HepG2 (cell line): ENCODE measurements at places on chromosomes 6 and 20. TPM values are rescaled to one million over a fixed set of nuclear protein-coding genes. Genes with fewer than 3 reads are reported as not detected.

Gene LGSN
- 0.13 and 0.53 TPM in 2 replicates for total RNA-seq

GRCh38 chr20:39983655-39984054, 705.4 kb downstream of the MAFB start:
- H3K4me3 ChIP-seq: no peak overlapping the region
- H3K4me1 ChIP-seq: no peaks in the 10 kb centered on the region
- H3K27me3 ChIP-seq: no peaks in the 10 kb centered on the region
- no peak overlapping the region for H3K27ac ChIP-seq
- H3K36me3 ChIP-seq: no peaks in the 10 kb centered on the region

- no peak overlapping the region for H3K27ac ChIP-seq
- H3K4me1 ChIP-seq: no peaks in the 10 kb centered on the region
- peaks cover 8% of the 10 kb centered on the region; the same call in 1 of the 3 replicates for H3K36me3 ChIP-seq
- H3K27me3 ChIP-seq: no peaks in the 10 kb centered on the region
- no peak for DNase-seq
These were observed 37.1 kb downstream of the AFG1L start for GRCh38 chr6:108331982-108332381.

- H3K36me3 ChIP-seq: no peaks in the 10 kb centered on the region
- H3K27me3 ChIP-seq: 0 out of 2 replicates have a peak, but pooled peaks cover 2% of the 10 kb centered on the region
- no peaks in the 10 kb centered on the region for H3K4me1 ChIP-seq
- H3K27ac ChIP-seq: no peak overlapping the region
These were observed 71.7 kb upstream of the GTSF1L start for GRCh38 chr20:43798291-43799149.

GRCh38 chr6:169019727-169020491, 233.7 kb downstream of the THBS2 start:
- no peaks in the 10 kb centered on the region for H3K27me3 ChIP-seq
- H3K4me1 ChIP-seq: no peaks in the 10 kb centered on the region
- peak; percentile 28 for DNase-seq
- no peak overlapping the region for H3K27ac ChIP-seq
- no peak overlapping the region for H3K4me3 ChIP-seq
- no peaks in the 10 kb centered on the region for H3K36me3 ChIP-seq

DNA sequence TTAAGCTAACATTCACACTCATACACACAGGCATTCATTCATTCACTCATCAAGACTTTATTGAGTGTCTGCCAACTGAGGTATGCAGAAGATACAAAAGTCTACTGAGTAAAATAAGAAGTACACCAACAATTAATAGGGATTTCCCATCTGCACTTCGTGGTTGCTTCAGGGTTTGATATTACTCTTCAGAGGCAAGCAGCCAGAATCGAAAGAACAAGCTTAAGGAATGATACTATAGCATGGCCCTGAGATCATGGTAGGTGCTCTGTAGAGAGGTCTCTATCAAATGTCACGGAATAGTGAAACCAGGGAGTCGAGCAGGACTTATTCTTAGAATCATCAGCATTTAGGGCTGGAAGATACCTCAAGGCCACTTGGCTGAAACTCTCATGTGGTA, 135.4 kb downstream of the NRN1 start:
- DNase-seq: no peak
- no peaks in the 10 kb centered on the region for H3K27me3 ChIP-seq
- no peaks in the 10 kb centered on the region for H3K36me3 ChIP-seq
- H3K27ac ChIP-seq: no peak overlapping the region

DNA sequence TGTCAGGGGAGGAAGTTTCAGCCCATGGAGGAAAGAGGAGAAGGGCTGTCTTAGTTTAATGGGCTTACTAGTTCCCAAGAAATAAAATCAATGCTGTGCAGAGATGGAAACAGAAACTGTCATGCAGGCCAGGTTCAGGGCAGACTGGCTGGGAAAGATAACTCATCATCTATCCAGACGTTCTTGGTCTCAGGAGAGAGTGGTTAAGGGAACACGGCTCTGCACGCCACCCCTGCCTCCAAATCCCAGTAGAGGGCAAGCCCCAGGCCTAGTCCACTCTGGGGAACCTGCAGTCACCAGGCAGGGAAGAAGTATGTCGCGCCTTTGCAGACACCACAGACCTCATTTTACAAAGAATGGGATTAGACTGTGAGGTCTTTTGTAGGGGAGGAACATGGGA, 12.5 kb downstream of the ALDH8A1 start:
- no peaks in the 10 kb centered on the region for H3K36me3 ChIP-seq
- peaks cover 9% of the 10 kb centered on the region for H3K4me1 ChIP-seq
- H3K27me3 ChIP-seq: no peaks in the 10 kb centered on the region
- no peak overlapping the region for H3K27ac ChIP-seq
- DNase-seq: no peak

DNA sequence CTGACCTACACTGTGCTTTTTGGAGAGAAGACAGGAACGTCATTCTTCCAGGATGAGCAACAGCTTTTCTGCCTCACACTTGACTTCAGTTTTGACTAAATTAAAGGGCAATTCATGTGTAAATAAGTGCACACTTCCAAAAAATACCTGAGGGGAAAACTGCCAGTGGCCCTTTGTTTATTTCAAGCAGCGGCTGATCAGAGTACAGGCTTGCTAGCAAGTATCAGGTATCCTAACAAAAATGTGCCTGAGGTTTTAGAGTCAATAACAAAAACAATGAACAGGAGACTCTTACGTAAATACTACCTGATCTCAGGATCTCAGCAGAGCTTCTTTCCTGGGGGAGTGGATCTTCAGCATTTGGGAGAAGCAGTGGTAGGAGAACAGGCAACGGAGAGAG, 12.4 kb downstream of the LY86 start:
- no peak overlapping the region for H3K27ac ChIP-seq
- DNase-seq: peak; percentile 9
- no peaks in the 10 kb centered on the region; the same call in 2 of the 3 replicates for H3K27me3 ChIP-seq
- H3K4me3 ChIP-seq: no peak overlapping the region
